ENCODE measurements at places on chromosomes 5 and 9. TPM values are rescaled to one million over a fixed set of nuclear protein-coding genes. Genes with fewer than 3 reads are reported as not detected.

The KIF2A gene
- total RNA-seq: 44.0 TPM

The STOM gene
- 200 TPM for total RNA-seq

The OTP gene
- not detected for total RNA-seq

The UHRF2 gene
- 20.9 TPM for total RNA-seq

The BRINP1 gene
- not detected for total RNA-seq

The CDH12 gene
- total RNA-seq: not detected

The IL3 gene
- not detected for total RNA-seq

The SMIM33 gene
- not detected for total RNA-seq

The TLX3 gene
- not detected for total RNA-seq

The TPPP gene
- total RNA-seq: not detected

The CCL21 gene
- total RNA-seq: not detected

The ZNF189 gene
- total RNA-seq: 13.3 TPM

The HTR1A gene
- total RNA-seq: not detected

The FYB1 gene
- 0.34 TPM for total RNA-seq

The SLC45A2 gene
- not detected for total RNA-seq

The SLC4A9 gene
- not detected for total RNA-seq

The SNX24 gene
- 37.6 TPM for total RNA-seq

The DRD1 gene
- total RNA-seq: 10.0 TPM

The PCA3 gene
- total RNA-seq: not detected

The SMIM23 gene
- total RNA-seq: not detected

The PKD2L2 gene
- not detected for total RNA-seq

The CDH9 gene
- total RNA-seq: not detected

The PDE8B gene
- total RNA-seq: not detected

The SLC6A19 gene
- not detected for total RNA-seq

The SAXO1 gene
- not detected for total RNA-seq

The SLC6A18 gene
- not detected for total RNA-seq

The WDR38 gene
- not detected for total RNA-seq

The PCDHGC4 gene
- total RNA-seq: 0.22 TPM

The GLT6D1 gene
- total RNA-seq: not detected

The FUT7 gene
- total RNA-seq: not detected

The SOHLH1 gene
- total RNA-seq: not detected

The OR1Q1 gene
- not detected for total RNA-seq

The PPP3R2 gene
- total RNA-seq: not detected

The F12 gene
- 3.9 TPM for total RNA-seq

The PCDHGA11 gene
- 0.22 TPM for total RNA-seq

The GABRA6 gene
- not detected for total RNA-seq

The RAB3C gene
- not detected for total RNA-seq

The TMEM252 gene
- total RNA-seq: not detected

The ZNF658 gene
- 2.5 TPM for total RNA-seq

The AQP7 gene
- not detected for total RNA-seq

The RBM18 gene
- 9.8 TPM for total RNA-seq

The ABLIM3 gene
- 32.8 TPM for total RNA-seq

The UNC5A gene
- not detected for total RNA-seq

The LRRC70 gene
- 0.71 TPM for total RNA-seq

The DIAPH1 gene
- 48.7 TPM for total RNA-seq

The DTWD2 gene
- total RNA-seq: 3.1 TPM

The FLT4 gene
- total RNA-seq: not detected

The WNT8A gene
- not detected for total RNA-seq

The TRPM6 gene
- not detected for total RNA-seq

The ANXA2R gene
- 2.5 TPM for total RNA-seq

The GARIN3 gene
- total RNA-seq: not detected

The NEK6 gene
- 35.5 TPM for total RNA-seq

The SLC1A1 gene
- 3.9 TPM for total RNA-seq

The ENTPD2 gene
- total RNA-seq: not detected

The CAAP1 gene
- 13.5 TPM for total RNA-seq

The GAS1 gene
- total RNA-seq: 2.3 TPM

The ZFP37 gene
- total RNA-seq: 0.31 TPM

The WDR41 gene
- total RNA-seq: 194 TPM

The SV2C gene
- total RNA-seq: not detected
